K562 (cell line): ENCODE measurements at places on chromosomes 3 and 15. TPM values are rescaled to one million over a fixed set of nuclear protein-coding genes. Genes with fewer than 3 reads are reported as not detected.
A peak's percentile ranks its signal among the peaks of the same experiment; 100 is the strongest.

GRCh38 chr3:121660356-121661171, at the start of gene HCLS1:
Gene HCLS1, minus strand, starts transcription at chr3:121660903. Its CDS starts 2,556 bp downstream, at chr3:121658347.
- H3K36me3 ChIP-seq = peaks cover 6% of the 10 kb centered on the region; the same call in 1 of the 3 replicates
- H3K4me1 ChIP-seq = peaks cover 5% of the 10 kb centered on the region; the same call in 2 of the 3 replicates
- H3K27me3 ChIP-seq = no peaks in the 10 kb centered on the region
- peak within 1 kb of the TSS; percentile 74; the same call in 2 of the 3 replicates for H3K27ac ChIP-seq
- peak; percentile 30 for DNase-seq
- peak within 1 kb of the TSS; percentile 38 for H3K4me3 ChIP-seq

- H3K4me3 ChIP-seq = no peak overlapping the region
- no peak overlapping the region for H3K27ac ChIP-seq
- H3K4me1 ChIP-seq = no peaks in the 10 kb centered on the region; the same call in 1 of the 2 replicates
- H3K36me3 ChIP-seq = no peaks in the 10 kb centered on the region
- no peak for DNase-seq
- no peaks in the 10 kb centered on the region for H3K27me3 ChIP-seq
Measured at GRCh38 chr15:81880314-81880713, 165.5 kb downstream of the MEX3B start.

DNA sequence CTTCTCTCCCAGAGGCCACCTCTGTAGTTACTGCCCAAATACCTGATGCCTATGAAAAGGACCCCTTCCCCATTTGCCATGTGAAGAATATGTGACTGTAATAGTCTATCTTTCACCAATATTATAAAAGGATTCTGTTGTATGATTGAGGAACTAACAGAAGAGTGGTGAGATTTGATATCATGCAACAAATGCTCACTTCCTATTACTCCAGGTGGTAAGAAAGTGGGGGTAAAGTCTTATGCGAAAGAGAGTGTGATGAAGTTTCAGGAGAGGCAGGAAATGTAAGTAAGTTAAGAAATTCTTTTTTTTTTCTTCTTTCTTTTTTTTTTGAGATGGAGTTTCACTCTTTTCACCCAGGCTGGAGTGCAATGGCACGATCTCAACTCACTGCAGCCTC, 24.4 kb upstream of the RAP2B start:
- H3K36me3 ChIP-seq = no peaks in the 10 kb centered on the region
- H3K27me3 ChIP-seq = no peaks in the 10 kb centered on the region
- DNase-seq = no peak
- H3K4me1 ChIP-seq = no peaks in the 10 kb centered on the region
- no peak overlapping the region for H3K27ac ChIP-seq
- no peak overlapping the region for H3K4me3 ChIP-seq

DNA sequence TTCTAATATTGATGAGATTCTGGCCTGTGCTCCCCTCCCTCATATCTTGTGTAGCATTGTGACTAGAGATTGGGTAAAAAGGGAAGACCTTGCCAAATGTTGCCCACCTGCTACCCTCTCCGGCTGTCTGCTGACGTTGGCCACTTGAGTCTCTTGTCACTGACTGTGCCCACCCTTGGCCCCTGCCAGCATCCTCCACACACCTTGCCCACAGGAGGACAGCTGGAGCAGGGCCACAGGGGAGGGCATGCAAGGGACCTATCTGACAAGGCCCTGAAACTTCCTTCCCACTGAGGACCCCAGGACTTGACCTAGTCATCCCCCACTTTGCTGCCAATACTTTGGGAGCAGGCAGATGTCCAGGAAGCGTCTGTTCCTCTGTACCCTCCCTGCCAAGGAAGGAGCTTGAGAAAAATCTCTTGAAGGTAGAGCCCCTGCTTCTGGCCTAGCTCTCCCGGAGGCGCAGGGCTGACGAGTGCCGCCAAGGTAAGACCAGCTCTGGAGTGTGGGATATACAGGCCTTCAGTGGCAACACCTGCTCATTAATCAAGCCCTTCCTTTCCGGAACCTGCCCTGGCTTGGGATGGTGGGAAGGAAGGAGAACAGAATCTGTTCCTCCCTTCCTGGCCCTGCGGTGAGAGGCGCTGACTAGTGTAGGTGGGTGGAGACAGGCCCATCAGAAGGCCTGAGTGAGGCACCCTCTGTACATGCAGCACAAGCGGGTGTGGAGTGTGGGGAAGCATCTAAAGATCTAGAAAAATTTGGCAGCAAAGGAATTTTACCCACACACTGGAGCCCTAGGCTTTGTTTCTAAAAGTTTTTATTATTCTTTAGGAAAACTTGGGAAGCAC, 4.9 kb upstream of the PAK6 start:
- H3K27ac ChIP-seq = no peak overlapping the region
- no peak for DNase-seq
- H3K27me3 ChIP-seq = no peaks in the 10 kb centered on the region
- H3K36me3 ChIP-seq = peaks cover 22% of the 10 kb centered on the region; the same call in 1 of the 3 replicates
- peaks cover 22% of the 10 kb centered on the region for H3K4me1 ChIP-seq
- H3K4me3 ChIP-seq = no peak overlapping the region

- no peak overlapping the region for H3K27ac ChIP-seq
- H3K4me1 ChIP-seq = no peaks in the 10 kb centered on the region
- H3K4me3 ChIP-seq = no peak overlapping the region
- no peak for DNase-seq
- H3K36me3 ChIP-seq = no peaks in the 10 kb centered on the region
Measured at GRCh38 chr3:123405021-123405420, 43.9 kb downstream of the ADCY5 start.

DNA sequence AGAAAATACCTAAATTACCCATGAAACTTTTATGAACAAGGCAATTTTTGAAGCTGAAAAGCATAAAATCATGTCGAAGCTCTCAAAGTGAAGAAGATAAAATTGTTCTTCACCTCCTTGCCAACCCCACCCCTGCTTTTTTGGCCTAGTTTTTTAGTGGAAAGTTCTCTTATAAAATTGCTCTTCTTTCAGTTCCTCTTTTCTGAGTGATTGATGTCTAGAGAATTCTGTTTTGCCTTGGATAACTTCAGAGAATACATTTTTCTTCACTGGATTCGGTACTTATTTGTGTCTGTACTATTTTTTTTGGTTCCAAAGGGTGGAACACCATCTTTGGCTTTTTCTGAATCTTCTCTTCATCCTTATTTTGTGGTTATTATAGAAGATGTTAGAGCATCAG, 25.0 kb upstream of the PYDC2 start:
- H3K36me3 ChIP-seq = peaks cover 21% of the 10 kb centered on the region
- H3K27ac ChIP-seq = no peak overlapping the region
- H3K27me3 ChIP-seq = no peaks in the 10 kb centered on the region
- DNase-seq = no peak
- H3K4me3 ChIP-seq = no peak overlapping the region

DNA sequence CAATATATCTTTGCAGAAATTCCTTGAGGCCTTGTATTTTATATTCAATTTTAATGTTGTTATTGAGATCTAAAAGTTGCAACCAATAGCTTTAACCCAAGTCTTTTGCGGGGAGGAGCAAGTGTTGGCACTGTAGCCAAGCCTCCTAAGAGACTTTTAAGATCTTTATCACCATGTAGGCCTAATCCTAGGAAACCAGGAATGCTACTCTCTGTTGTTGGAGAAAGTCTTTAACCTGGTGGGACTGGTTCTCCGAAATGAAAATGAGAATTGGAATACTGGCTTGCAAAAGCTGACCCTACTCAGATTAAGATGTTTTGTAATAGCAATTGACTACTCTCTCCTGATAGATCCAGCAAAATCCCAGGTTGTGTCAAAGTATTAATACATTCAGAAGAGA, 25.8 kb downstream of the SHC4 start:
- H3K27ac ChIP-seq = no peak overlapping the region
- no peak for DNase-seq
- no peaks in the 10 kb centered on the region for H3K36me3 ChIP-seq

- H3K27me3 ChIP-seq = no peaks in the 10 kb centered on the region
- H3K4me1 ChIP-seq = no peaks in the 10 kb centered on the region
- H3K27ac ChIP-seq = no peak overlapping the region
- no peak overlapping the region for H3K4me3 ChIP-seq
- DNase-seq = no peak
Measured at GRCh38 chr3:40055361-40055760, 246.0 kb downstream of the MYRIP start.

DNA sequence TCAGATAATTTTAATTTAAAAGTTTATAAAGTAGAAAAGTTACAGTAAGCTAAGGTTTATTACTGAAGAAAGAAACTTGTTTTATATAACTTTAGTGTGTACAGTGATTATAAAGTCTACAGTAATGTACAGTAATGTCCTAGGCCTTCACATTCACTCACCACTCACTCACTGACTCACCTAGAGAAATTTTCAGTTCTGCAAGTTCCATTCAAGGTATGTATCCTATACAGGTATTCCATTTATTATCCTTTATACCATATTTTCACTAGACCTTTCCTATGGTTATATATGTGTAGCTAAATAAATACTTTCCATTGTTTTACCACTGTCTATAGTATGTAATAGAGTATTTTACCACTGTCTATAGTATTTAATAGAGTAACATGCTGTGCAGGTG, 33.2 kb upstream of the MME start:
- no peaks in the 10 kb centered on the region for H3K27me3 ChIP-seq
- no peak overlapping the region for H3K27ac ChIP-seq
- H3K4me1 ChIP-seq = no peaks in the 10 kb centered on the region
- H3K36me3 ChIP-seq = no peaks in the 10 kb centered on the region
- no peak overlapping the region for H3K4me3 ChIP-seq
- no peak for DNase-seq

DNA sequence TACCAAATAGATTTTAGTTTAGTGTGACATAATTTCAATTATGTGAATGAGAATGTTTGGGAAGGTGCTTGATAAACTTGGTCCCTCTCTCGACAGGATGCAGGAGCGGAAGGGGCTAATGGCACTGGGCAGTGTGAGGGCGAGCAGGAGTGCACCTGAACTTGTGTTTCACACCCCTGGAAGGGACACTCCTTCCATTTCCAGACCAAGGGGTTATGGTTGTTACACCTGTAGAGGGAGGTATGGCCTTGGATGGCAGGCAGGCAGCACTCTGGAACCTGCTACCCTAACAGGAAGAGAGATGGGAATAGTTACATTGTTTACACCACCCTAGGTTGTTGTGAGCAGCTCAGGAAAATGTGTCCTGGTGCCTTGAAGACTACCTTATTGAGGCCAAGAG, 22.1 kb downstream of the SYNM start:
- H3K27me3 ChIP-seq = peaks cover 61% of the 10 kb centered on the region
- no peak overlapping the region for H3K4me3 ChIP-seq
- no peaks in the 10 kb centered on the region for H3K36me3 ChIP-seq
- H3K4me1 ChIP-seq = peaks cover 25% of the 10 kb centered on the region

SPESP1 gene
- not detected in 2 replicates for total RNA-seq

FANCD2OS gene
- not detected in 2 replicates for total RNA-seq
